ENCODE measurements at places on chromosomes 2 and 18.

GRCh38 chr18:22318745-22319407 is 98.8 kb downstream of the CTAGE1 start:
- no peak for DNase-seq

GRCh38 chr2:114119862-114120261 is 230.0 kb downstream of the ACTR3 start:
- DNase-seq = no peak

GRCh38 chr2:133833746-133834145 is 265.5 kb upstream of the NCKAP5 start:
- no peak for DNase-seq

- DNase-seq = no peak
These were observed 178.5 kb downstream of the ARL4C start for GRCh38 chr2:234318361-234318760.

DNA sequence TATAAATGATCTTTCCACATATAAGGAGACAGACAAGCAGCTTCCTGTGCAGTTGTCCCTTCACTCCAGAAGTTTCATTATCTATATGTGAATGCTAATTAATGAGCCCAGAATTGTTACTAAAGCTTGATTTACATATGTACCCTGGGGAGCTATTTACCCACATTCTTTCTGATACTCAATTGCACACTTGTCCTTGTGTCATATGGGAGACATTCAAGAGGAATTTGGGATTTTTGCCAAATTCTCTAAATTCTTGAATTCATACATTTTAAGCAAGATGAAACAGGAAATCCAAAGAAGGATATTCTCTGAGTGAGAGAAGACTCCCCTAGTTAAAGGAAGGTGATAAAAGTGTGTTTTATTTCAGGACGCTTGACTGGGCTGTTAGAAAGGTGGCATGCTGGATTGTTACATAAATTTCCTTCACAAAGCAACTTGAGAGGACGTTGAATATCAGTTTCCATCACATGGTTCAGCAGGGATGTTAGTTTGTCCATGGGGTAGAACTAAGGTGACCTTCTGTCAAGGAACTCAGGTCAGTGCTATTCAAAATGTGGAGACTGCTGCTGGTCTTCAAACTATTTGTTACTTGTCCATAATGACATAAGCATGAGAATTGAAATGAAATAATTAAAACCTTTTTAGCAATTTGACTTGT is 368.2 kb downstream of the IRS1 start:
- no peak for DNase-seq

DNA sequence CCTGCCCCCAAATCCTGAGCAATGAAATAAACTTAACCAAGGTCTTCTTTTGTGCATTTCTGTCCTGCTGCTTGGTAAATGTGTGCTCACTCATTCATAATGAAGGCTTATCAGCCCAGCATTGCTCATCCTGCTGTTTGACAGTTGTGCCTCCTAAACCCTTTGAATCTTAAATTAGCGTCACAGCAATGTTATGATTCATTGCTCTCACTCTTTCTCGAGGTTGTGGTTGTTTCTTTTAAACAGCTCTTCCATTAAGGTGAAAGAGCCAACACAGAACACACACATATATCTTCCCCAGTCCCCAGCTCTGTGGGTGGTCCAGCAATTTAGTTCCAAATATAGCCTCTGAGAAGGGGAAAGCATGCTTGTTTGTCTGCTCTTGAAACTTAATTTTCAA is 84.0 kb downstream of the EVA1A start:
- no peak for DNase-seq
